ENCODE measurements at places on chromosomes 3 and 15.

DNA sequence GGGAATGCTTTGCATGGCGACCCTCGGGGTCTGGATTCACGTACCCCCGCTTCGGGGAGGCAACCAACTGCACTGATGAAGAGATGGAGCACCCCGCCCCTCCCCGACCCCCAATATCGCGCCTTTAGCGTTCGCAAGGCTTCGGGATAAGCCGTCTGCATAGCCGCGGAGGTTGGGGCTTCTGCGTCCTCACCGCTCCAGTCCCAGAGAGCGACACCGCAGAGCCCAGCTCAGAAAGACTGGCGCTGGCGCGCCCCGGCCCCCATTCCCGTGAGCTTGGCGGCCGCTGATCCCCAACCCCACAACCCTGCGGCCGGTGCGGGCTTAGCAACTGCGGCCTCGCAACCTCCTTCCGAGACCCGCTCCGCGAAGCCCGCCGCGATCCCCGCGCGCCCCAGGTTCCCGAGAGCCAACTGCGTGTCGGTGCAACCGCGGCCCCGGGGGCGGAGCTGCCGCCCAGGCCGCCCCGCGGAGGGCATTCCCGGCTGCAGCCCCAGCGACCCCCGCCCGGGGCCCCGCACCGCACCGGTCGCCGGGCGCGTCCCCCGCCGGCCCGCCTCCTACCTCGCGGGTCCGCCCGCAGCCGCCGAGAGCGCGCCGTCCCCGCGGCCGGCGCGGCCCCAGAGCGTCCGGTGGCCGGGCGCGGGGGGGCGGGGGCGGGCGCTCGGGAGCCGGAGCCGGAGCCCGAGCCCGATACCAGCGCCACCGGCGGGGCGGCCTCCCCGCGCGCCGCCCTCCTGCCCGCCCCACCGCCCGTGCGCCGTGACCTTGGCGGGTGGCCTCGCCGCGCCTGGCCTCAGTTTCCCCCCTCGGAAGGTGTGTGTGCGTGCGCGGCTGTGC lies 79.5 kb downstream of the IQSEC1 start:
- peak; percentile 40 for DNase-seq

DNA sequence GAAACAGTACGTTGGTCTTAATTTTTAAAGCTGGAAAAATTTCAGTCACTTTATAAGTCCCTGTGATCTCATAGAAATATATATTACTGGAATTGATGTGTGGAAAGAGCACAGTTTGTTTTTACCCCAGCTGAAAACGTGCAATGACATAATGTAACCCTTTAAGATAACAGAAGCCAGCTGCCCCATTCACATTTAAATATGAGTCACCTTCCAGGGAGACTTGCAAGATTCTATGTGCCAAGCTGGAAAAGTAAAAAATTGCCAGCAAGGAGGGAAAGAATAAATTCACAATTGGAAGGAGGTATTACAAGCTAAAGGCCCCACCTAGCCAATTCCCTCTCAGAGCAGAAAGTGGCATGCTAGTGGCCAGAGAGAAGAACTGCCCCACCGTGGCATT lies 50.2 kb downstream of the SAMMSON start:
- no peak for DNase-seq

DNA sequence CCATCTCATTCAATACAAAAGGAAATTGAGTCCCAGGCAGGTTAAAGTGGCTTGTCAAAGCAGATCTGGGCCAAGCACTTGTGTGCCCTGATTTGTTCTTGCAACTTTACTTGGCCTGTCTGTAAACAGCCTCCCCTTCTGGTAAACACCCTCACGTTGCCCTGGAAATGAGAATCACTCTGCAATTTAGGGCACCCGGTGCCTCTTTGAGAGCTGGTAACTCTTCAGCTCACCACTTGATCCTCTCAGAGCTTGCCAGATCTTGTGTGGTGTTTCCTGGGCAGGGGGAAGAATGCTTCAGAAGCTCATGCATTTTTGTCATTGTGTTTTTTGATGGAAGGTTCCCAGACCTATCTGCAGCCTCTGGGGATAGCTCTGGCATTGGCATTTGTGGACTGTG lies 11.3 kb downstream of the MED12L start:
- DNase-seq = no peak

DNA sequence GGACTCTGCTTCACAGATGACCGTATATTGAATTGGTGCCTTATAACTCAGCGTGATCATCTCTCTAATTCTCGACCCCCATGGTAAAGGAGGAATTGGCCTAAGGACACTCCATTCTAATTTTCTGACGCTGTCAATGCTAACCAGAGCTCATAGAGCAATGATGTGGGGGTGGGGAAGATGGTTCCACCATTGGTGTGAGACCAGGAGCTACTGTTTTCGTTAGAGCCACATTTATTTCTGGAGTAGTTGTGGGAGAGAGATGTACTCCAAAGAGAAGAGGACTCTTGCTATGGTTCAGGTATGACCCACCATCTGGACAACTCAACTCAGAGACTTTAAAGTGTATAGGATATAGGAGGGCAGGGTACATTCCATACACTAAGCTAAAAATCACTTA lies 16.3 kb downstream of the ZBTB38 start:
- no peak for DNase-seq

DNA sequence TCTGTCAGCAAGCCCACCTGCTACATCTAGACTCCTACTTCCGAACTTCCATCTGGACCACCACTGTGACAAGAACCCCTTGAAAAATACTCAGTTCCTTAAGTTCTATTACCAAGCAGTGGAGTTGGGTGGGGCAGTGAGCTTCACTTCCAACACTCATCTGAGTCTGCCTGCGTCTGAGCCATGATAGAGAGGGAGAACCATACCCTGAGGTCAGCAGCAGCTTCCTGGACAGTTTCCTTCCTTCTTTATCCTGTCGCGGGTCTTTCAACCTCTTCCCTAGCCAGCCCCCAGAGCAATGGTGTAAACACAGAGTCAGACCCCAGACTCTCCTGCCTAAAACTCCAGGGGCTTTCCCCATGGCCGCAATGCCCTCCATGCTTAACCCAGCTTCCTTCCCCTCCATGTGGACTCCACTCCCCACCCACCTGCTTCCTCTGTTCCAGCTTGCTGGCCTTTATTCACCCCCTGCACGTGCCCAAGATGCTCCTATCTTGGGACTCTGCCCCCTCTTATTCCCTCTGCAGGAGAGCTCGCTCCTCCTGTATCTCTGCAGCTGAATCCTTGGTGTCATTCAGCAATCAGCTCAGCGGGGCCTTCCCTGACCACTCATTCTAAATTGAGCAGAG lies 211.2 kb downstream of the SHQ1 start:
- DNase-seq = no peak

DNA sequence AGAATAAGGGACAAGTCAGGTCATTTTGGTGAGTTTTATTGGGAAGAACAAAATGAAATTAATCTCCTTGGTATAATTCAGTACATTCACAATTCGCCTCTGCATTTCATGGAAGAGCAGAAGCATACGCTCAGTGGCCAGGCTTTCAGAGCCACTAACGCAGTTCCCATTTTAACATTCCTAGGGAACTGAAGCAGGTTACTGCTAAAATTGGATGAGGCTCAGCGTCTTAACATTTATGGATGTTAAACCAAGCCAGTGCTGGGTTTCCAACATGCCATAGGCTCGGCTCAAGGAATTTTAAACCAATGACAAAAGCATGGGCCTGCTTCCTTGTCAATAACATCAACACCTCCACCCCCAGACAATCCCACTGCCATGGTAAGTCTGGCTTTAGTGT lies 172.7 kb upstream of the PRICKLE2 start:
- no peak for DNase-seq

GRCh38 chr3:126996905-126997304 lies 14.0 kb downstream of the PLXNA1 start:
- DNase-seq = peak; percentile 82

DNA sequence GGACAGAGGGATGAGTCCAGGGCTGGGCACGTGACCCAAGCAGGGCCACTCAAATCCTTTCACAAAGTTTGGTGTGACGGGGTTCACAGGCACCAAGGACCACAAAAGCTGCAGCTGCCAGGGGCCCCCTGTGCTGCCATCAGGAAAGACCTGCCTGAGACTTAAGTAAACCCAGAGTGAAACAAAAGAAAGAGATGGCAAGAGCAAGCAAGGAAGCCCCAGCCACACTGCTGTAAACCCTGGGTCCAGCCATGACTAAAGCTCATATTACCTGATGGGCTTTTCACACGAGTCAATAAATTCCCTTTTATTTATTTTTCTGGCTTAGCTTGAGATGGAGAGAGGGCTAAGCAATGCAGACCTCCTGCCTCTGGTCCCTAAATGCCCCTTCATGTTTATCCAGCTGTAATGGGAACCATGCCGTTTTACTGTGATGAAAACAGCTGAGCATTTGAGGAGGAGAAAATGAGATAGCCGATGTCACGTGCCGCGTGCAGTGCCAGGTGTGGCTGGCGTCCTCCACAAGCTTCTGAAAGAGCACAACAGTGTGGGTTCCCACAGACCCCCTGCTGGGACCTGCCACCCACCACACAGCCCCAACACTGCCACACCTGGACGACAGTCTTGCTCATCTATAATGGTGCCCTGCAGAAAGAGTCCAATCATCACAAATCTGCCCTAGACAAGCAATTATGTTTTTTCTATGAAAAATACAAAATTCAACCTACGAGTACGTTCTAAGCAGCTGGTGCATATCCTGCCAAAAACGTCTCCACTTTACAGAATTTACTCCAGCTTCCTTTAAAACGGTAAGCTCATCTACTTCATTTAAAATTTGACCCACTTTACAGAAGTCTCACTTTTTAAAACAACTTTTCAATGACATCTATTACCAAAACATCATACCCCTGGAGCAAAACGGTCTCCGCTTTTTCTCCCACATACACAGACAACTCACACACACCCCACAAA lies 34.2 kb downstream of the ADAMTS17 start:
- DNase-seq = no peak
